ENCODE measurements at places on chromosomes 5 and 9.

GRCh38 chr9:88722753-88723152 is 187.8 kb downstream of the NXNL2 start:
- DNase-seq, result no peak

- no peak for DNase-seq
Measured at GRCh38 chr9:125949703-125950460, 202.7 kb downstream of the PBX3 start.

- no peak for DNase-seq
Measured at GRCh38 chr5:112018846-112019245, 261.9 kb upstream of the NREP start.

DNA sequence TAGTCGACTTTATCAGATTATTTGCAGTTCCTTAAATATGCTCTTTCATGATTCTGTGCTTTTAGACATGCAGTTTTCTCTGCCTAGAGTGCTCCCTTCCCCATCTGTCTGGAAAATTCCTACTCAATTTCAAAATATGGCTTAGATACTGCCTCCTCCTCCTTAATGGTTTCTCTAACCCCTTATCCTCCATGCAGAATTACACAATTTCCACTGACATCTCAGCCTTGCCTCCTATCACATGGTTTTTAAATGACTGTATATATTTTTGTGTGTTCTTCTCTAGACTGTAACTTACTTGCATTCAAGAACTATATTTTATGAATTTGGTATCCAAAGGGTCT is 85.2 kb downstream of the SLC44A1 start:
- DNase-seq, result no peak

DNA sequence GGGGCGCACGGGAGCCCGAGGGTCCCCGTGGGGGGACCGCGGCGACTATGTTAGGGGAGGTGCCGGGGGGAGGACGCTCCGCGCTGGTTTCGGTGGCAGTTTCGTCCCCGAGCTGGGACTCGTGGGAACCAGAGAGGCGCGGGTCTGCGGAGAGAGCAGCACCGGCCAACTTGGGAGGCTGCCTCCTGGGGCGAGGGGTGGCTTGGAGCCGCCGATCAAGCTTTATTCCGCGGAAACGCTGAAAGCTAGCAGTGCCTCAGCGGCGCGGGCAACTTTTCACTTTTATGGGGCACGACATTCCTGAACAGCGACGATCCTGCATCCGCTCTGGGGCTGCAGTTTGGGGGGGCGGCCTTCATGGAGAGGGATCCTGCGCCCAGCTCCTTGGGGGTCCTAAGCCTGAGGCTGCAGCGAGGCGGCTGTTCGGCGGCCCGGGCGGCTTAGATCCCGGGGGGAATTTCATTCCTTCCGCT is 369 bp downstream of the OCLN start:
- DNase-seq, result no peak

DNA sequence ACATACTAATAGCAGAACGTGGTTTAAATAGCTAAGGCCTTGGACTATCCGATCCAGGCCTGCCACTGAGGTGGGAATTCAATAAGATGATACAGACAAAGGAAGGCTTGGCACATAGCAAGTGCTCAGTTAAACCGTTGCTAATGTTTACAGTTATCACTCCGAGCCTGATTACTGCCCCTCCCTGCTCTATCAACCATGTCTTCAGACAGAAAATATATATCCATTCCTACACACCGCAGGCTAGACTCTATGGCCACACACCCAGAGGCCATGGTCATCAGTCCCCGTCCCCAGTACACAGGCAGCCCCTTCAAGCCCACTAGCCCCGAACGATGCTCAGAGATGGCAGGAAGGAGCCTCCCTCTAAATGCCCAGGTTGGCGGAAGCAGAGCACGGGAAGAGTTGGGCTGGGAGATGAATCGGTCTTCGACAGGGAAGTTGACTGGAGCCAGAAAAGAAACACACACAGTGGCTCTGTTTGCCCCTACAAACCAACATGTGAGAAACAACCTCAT is 49.7 kb upstream of the STXBP1 start:
- no peak for DNase-seq

DNA sequence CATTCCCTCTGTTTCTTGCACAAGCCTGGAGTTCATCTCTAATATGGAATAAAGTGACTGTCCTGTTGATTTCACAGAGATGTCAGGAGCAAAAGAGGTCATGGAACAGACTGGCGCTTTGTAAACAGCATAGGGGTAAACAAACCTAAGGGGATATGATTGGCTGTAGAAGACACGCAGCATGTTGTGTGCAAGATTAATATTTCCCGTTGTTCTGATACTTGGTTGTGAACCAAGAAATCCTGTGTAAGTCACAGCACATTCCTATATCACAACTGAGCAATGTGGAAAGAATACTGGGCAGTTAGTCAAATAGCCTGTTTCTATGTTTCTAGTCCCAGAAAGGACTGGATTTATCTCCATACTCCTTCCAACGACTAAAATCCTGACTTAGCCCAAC is 3.2 kb downstream of the ADAMTS12 start:
- DNase-seq, result no peak

DNA sequence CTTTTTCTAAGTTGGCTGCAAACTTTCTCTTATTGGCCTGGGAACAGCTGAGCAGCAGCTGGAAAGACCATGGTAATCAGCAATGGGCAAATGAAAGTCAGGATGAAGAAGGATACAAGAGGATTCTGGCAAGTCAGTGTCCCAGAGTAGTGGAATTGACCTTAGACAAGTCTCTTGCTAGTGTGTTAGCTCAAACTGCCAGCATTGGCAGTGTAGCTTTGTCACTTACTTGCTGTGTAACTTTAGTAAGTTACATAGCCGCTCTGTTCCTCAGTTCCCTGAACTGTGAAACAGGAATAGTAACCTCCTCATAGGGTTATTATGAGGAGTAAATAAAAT is 3.6 kb downstream of the ALDH1A1 start:
- no peak for DNase-seq

- DNase-seq, result no peak
Measured at GRCh38 chr9:129405089-129405826, 215.6 kb downstream of the C9orf50 start.

DNA sequence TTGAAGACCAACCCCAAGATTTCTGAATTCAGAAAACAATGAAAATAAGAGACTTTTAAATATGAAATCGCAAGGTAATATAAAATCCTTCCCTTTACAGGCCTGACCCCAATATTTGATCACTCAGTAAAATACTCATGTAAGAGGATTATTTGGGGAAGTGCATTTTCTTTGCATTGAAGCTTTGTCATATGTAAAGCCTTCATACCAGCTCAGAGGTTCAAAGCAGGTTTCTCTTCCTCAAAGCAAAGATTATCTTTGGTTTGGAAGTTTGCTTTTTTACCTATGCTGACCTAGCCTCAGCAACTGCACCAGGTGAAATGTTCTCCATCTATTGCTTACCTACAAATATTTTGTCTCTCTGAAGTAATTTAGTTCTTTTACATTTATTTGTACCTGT is 106.5 kb upstream of the PARP8 start:
- no peak for DNase-seq

GRCh38 chr5:143361438-143361837 is 42.0 kb downstream of the NR3C1 start:
- no peak for DNase-seq

GRCh38 chr5:140000332-140000731 is 42.8 kb downstream of the NRG2 start:
- DNase-seq, result no peak

- no peak for DNase-seq
Measured at GRCh38 chr9:128215491-128216409, 12.6 kb downstream of the DNM1 start.

- DNase-seq, result no peak
Measured at GRCh38 chr5:117590944-117591343, 1016.3 kb upstream of the SEMA6A start.

DNA sequence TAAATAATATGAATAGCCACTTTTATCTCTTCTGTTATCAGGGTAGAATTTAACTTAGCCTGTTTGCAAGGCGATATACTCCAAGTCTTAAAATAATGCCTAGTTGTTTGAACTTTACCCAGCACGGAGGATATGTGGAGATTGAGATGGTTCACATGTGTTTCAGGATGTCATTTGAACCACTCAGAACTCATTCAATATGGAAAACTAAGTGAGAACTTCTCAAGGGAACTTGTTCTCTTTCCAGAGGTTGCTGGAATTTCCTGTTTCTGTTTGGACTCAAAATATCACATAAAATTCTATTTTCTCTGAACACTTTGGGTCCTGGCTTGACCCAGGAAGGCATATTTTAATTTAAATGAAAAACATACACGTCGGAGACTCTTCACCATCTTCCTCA is 139.1 kb upstream of the MYO10 start:
- no peak for DNase-seq

GRCh38 chr5:151661968-151662732 is 24.6 kb downstream of the SPARC start:
- DNase-seq, result no peak

GRCh38 chr5:138148811-138149210 is 9.6 kb upstream of the NME5 start:
- no peak for DNase-seq

- DNase-seq, result no peak
Measured at GRCh38 chr5:52759331-52759730, 28.4 kb upstream of the ITGA1 start.

GRCh38 chr5:141762790-141763368 is 80.8 kb upstream of the ARAP3 start:
- DNase-seq, result no peak

- no peak for DNase-seq
Measured at GRCh38 chr5:153491038-153491744, 721 bp downstream of the GRIA1 start.

DNA sequence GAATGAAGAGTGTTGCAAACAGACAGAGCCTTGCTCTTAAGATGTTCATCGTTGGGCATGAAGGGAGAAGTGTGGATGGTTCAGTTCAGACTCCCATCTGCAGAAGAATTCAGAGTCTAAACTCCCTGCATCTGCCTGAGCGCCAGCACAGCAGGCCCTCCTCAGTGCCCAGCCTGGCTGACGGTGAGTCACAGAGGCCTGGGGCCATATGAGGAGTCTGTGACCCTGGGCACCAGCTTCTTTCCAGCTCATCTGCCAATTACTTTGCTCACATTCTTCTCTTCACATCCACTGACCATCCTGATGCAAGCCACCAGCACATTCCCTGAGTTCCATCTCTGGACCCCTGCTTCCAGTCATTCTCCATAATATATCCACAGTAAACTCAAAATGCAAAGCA is 401.1 kb upstream of the TRPC7 start:
- DNase-seq, result no peak

- DNase-seq, result no peak
Measured at GRCh38 chr9:13351778-13352386, 72.4 kb upstream of the MPDZ start.

GRCh38 chr5:99398976-99399375 is 470.2 kb upstream of the CHD1 start:
- no peak for DNase-seq

DNA sequence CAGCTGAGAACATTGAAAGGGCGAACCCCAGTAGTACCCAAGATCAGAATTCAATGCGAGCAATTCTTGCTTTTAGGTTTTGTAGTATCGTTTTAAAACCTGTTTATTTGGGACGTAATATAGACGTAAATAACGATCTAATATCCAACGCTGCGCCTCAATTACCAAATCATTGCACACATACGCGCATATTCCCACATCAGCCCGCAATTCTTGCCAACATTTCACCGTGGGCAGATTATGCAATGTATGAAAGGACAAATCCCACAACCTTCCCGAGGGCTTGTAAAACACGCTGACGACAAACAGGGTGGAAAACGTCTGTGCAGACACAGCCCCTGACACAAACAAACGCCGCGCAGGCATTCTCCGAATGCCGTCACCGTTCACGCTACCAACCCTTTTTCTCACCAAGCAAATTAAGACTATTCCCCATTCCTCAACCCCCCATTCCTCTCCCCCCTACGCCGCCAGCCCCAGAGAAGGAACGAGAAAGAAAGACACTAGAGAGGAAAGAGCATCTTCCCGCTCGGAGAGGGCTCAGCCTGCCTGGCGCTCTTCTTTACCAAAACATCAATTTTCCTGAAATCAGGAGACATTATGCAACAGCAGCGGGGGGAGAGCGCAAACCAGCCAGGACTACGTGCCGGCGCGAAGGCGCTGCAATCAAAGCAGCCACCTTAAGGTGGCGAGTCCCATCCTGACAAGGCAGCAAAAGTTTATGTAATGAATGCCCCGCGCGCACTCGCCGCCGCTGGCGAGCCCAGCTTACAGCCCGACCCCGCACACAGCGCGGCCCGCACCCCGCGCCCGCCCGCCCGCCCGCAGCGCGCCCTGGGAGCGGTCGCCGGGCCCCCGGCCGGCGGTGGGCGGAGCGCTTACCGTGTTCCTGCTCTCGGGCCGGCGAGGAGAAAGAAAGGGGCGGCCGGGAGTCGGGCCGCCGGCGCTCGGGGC is 597 bp downstream of the NFIL3 start:
- DNase-seq, result peak; percentile 60

GRCh38 chr5:107437986-107438510 is 232.7 kb downstream of the EFNA5 start:
- DNase-seq, result no peak

- DNase-seq, result no peak
Measured at GRCh38 chr9:624935-625500, 216.5 kb upstream of the DMRT1 start.

GRCh38 chr5:59034498-59035186 is 451.8 kb downstream of the RAB3C start:
- peak; percentile 37 for DNase-seq

DNA sequence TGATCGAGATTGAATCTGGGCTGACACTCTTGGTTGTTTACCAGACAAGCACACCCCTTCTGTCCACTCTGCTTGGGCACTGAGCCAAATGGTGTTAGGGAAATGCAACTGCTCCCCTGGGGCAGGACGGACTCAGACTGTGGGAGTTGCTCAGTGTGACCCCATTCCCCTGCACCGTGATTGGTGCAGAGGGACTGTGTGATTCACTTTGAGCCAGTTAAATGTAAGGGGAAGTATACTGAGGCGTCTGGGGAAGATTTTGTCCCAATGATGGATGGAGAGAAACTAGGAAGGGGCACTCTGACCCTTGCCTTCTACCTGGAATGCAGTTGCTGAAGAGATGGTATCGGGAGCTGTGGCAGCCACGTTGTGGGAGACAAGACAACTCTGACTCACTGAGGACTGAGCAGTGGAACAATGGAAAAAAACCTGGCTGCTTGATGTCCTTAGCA is 196.0 kb upstream of the ANKRD55 start:
- no peak for DNase-seq

DNA sequence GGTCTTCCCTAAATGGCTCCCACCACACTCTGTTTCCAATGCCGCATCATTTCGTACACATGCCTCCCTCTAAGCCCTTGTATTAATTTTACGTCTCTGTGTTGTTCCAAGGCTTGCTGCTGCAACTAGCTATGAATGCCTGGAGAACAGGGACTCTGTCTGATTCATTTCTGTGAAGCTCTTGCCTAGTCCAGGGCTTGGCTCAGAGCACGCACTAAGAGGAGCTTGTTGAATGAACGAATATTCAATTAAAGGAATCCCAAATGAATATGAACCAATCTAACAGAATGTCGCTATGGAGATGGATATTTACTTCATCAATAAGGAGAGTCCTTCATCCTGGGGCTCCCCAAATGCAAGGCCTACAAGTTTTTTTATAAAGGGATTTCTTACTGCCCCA is 55.3 kb downstream of the TGFBR1 start:
- DNase-seq, result no peak

- no peak for DNase-seq
Measured at GRCh38 chr5:33594006-33594405, 153.2 kb downstream of the TARS1 start.

GRCh38 chr9:108885643-108886348 is 23.7 kb downstream of the ACTL7A start:
- peak; percentile 12 for DNase-seq
